Activated T-helper 2 cell treated with anti-CD3 and anti-CD28 coated beads, Interferon-gamma antibody, Interleukin-2, Interleukin-4, amounts not matched to agents 10 μg/mL and 5 μg/mL and 100 μg/mL, durations not matched to agents 14 hours and 24 hours and 36 hours (primary cell): ENCODE measurements at places on chromosomes 11 and 22. TPM values are rescaled to one million over a fixed set of nuclear protein-coding genes. Genes with fewer than 3 reads are reported as not detected.

GRCh38 chr22:43376765-43377547, 33.8 kb upstream of the SCUBE1 start:
- peaks cover 61% of the 10 kb centered on the region for H3K27me3 ChIP-seq
- H3K4me3 ChIP-seq: no peak overlapping the region
- no peaks in the 10 kb centered on the region for H3K36me3 ChIP-seq
- H3K4me1 ChIP-seq: peaks cover 35% of the 10 kb centered on the region

Gene OR4A16
- not detected in 2 replicates for total RNA-seq

- no peak overlapping the region for H3K4me3 ChIP-seq
- peaks cover 68% of the 10 kb centered on the region for H3K36me3 ChIP-seq
- DNase-seq: no peak
- H3K27ac ChIP-seq: no peak overlapping the region
- H3K4me1 ChIP-seq: peaks cover 32% of the 10 kb centered on the region
These were observed 64.6 kb downstream of the KCNJ1 start for GRCh38 chr11:128802358-128802981.

DNA sequence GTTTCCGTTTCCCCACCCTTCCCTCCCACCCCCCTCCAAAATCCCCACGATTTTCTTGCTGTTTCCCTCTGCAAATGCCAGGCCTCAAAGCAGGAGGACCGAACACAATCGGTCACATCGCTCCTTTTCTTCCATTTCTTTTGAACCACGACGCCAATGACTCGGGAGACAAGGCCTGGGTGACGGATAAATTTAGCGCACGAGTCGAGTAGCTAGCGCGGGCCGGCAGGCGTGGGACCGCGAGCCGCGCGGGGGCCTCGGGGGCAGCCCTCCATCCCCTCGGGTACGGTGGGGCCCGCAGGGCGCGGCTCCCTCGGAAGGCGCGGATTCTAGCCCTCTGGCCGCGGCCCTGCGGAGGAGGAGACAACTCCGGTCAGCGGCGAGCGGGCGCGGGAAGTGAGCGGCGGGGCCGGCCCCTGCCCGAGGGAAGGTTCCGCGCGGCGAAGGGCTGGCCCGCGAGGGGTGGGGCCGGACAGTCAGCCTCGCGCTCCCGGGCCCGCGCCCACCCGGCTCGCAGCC, 414 bp downstream of the JOSD1 start:
- H3K27ac ChIP-seq: peak overlapping the region; percentile 94
- peak overlapping the region; percentile 92 for H3K4me3 ChIP-seq
- peaks cover 40% of the 10 kb centered on the region for H3K36me3 ChIP-seq
- no peaks in the 10 kb centered on the region for H3K27me3 ChIP-seq
- peaks cover 40% of the 10 kb centered on the region for H3K4me1 ChIP-seq
- DNase-seq: no peak

DNA sequence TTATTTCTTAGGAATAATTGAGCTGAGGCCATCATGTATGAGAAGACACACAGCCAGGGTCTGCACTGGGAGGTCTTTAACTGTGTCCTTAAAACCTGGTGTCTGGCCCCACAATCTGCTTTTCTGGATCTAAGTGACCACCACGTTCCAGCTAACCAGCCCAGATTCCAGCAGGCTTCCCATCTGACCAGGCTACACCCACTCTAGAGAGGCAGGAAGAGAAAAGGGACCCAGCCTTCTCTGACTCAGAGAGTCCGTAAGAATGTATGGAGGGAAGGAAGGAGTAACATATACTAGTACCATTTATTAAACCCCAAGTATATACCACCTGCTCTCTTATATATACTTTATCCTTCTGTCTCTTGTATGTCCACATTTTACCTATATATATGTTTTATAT, 80.1 kb downstream of the LDLRAD3 start:
- no peaks in the 10 kb centered on the region for H3K4me1 ChIP-seq
- H3K27me3 ChIP-seq: peaks cover 4% of the 10 kb centered on the region
- H3K27ac ChIP-seq: no peak overlapping the region

Gene KDM4D
- total RNA-seq: 0.48 and 0.84 TPM in 2 replicates

DNA sequence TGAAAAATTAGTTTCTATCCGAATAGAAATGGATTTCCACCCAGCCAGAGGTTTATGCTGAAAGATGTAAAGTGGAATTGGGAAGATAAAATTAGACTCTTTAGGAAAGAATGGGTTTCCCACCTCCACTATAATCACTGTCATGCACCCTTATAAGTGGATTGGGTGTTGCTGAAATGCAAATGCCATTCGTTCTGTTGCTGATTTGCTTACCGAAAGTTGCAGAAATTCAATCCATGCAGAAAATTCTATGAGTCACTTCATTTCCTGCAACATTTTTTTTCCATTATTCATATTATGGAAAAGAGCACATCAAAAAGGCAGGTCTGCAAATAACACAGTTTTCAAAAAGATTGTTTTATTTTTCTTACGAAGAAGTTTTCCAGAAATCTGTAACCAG, 65.6 kb downstream of the LDLRAD3 start:
- no peaks in the 10 kb centered on the region for H3K4me1 ChIP-seq
- H3K27me3 ChIP-seq: peaks cover 8% of the 10 kb centered on the region
- no peaks in the 10 kb centered on the region for H3K36me3 ChIP-seq
- no peak overlapping the region for H3K4me3 ChIP-seq
- no peak for DNase-seq

GRCh38 chr22:20866736-20867135, 7.9 kb downstream of the SNAP29 start:
- H3K4me1 ChIP-seq: peaks cover 18% of the 10 kb centered on the region
- no peak overlapping the region for H3K4me3 ChIP-seq
- peaks cover 18% of the 10 kb centered on the region for H3K36me3 ChIP-seq
- H3K27me3 ChIP-seq: no peaks in the 10 kb centered on the region

GRCh38 chr22:37714634-37715033, 17.8 kb downstream of the TRIOBP start:
- H3K4me1 ChIP-seq: peaks cover 3% of the 10 kb centered on the region
- no peak for DNase-seq
- no peaks in the 10 kb centered on the region for H3K36me3 ChIP-seq

Gene RASL10A
- total RNA-seq: 0.46 and 0.52 TPM in 2 replicates

GRCh38 chr11:123537726-123538125, 107.7 kb downstream of the GRAMD1B start:
- peak overlapping the region; percentile 3 for H3K27ac ChIP-seq
- peaks cover 26% of the 10 kb centered on the region for H3K36me3 ChIP-seq
- H3K4me1 ChIP-seq: peaks cover 19% of the 10 kb centered on the region
- H3K4me3 ChIP-seq: no peak overlapping the region
- no peak for DNase-seq

- H3K4me3 ChIP-seq: no peak overlapping the region
These were observed 31.3 kb upstream of the YPEL1 start for GRCh38 chr22:21766691-21767462.

- no peaks in the 10 kb centered on the region for H3K4me1 ChIP-seq
- H3K36me3 ChIP-seq: no peaks in the 10 kb centered on the region
- H3K4me3 ChIP-seq: no peak overlapping the region
- no peak overlapping the region for H3K27ac ChIP-seq
These were observed 443.1 kb downstream of the TBC1D22A start for GRCh38 chr22:47205554-47205953.

Gene NXPE4
- not detected in 2 replicates for total RNA-seq

- DNase-seq: no peak
- no peaks in the 10 kb centered on the region for H3K4me1 ChIP-seq
- no peaks in the 10 kb centered on the region for H3K27me3 ChIP-seq
- no peak overlapping the region for H3K27ac ChIP-seq
- no peak overlapping the region for H3K4me3 ChIP-seq
These were observed 52.3 kb downstream of the ST14 start for GRCh38 chr11:130211781-130212401.

DNA sequence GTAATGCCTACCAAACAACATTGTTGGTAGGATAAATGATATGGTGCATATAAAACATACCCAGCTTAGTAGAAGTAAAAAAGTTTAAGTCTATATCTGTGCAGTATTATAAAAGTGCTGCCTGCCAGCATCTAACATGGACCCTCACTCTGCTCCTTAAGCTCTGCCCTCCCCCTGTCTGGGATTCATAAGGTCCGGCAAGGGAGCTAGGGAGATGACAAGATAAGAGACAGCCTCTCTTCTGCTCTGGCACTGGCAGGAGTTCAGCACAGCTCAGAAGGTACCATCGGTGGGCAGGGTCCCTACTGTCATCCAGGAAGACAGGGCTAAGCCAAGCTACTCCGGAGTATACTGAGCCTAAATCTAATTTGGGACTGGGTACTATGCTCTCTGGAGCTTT, 42.8 kb downstream of the TRIM66 start:
- no peak for DNase-seq
- no peak overlapping the region for H3K27ac ChIP-seq
- no peaks in the 10 kb centered on the region for H3K27me3 ChIP-seq
- H3K36me3 ChIP-seq: peaks cover 29% of the 10 kb centered on the region
- H3K4me1 ChIP-seq: peaks cover 8% of the 10 kb centered on the region

- no peak for DNase-seq
- peaks cover 3% of the 10 kb centered on the region for H3K36me3 ChIP-seq
- H3K4me3 ChIP-seq: no peak overlapping the region
- H3K4me1 ChIP-seq: peaks cover 5% of the 10 kb centered on the region
These were observed 2.4 kb upstream of the TNNT3 start for GRCh38 chr11:1916986-1917522.

Gene C22orf31
- total RNA-seq: not detected in 2 replicates

- DNase-seq: no peak
- no peak overlapping the region for H3K4me3 ChIP-seq
These were observed 568.9 kb downstream of the LUZP2 start for GRCh38 chr11:25065746-25066145.

Gene GAB4
- 0.07 TPM in 1 of 2 replicates, not detected in the other for total RNA-seq

Gene TRIM49D2
- total RNA-seq: not detected in 2 replicates

Gene MAJIN
- not detected in 2 replicates for total RNA-seq

GRCh38 chr11:84290647-84291046, 1004.5 kb upstream of the CCDC90B start:
- no peaks in the 10 kb centered on the region for H3K27me3 ChIP-seq
- peaks cover 2% of the 10 kb centered on the region for H3K4me1 ChIP-seq
- no peak for DNase-seq
- H3K36me3 ChIP-seq: no peaks in the 10 kb centered on the region
- no peak overlapping the region for H3K4me3 ChIP-seq

Gene ART5
- total RNA-seq: not detected in 2 replicates
